ENCODE measurements at places on chromosomes 4 and X.

DNA sequence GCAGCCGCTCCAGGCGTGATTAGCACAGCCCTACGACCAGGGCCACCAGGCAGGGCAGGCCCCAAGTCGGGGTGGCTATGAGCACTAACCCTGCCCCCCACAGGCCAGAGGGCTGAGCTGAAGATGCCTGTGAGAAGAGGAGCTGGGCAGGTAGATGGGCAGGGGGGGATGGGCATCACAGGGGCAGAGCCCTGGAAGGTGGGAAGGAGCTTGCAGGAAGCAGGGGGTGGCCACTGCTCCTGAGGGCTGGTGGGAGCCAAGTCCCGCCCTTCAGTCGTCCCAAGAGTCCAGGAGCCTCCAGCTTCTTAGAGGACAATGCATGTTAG lies 7.3 kb upstream of the MXD4 start:
- DNase-seq = no peak

DNA sequence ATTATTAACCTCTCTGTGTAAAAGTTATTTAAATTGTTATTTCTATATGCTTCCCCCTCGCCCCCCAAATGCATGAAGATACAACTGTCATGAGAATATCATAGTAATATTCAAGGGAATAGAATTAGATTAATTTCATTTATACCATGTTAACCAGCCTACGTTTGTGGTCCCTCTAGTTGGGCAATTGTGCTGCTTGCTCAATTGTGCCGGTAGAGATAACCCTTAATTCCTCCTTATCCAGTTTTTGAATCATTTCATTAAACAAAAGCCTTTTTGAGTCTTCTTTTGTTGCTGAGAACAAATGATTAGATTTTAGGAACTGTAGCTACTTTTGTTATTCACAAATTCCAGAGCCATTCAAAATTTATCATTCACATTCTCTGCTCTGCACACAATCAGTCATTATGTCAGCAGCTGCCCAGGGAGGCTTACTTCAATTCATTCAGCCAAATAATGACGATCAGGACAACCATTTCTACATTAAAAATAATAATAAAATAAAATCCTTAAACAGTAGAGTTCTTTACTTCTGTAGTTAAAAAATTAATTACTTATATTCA lies 98.1 kb downstream of the ADGRL3 start:
- no peak for DNase-seq

DNA sequence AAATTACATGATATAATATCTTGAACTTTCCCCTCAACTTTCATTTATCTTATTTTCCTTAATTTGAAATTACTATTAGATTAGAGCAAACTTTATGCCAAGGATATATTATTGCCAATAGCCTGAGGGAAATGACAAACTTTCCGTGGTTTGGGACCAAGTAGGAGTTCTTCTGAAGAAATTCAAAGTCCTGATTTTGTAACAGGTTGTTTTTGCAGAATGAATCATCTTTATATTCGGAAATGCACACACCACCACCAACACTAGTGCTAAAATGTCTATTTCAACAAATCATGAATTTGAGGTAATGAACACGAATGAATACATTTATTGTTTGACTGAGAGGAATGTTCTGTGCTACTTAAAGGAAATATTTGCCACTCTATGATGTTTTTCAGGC lies 226.7 kb downstream of the GRIA2 start:
- DNase-seq = no peak

DNA sequence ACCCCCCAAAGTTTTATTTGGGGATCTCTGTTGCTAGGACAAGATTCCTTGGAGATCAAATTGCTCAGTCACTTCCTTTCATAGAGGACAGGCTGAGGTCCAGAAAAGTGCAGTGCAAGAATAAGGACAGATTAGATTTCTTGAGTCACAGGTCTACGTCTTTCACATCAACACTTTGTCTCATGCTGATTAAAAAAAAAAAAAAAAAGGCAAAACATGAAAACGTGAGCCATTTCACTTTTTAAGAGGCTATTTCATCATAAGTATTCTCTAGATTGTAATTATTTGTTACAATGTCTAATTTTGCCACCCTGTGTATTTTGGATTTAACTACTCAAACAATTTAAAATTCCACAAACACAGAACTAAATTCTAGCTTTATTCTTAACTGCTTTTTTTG lies 647.0 kb downstream of the TRAM1L1 start:
- DNase-seq = no peak

DNA sequence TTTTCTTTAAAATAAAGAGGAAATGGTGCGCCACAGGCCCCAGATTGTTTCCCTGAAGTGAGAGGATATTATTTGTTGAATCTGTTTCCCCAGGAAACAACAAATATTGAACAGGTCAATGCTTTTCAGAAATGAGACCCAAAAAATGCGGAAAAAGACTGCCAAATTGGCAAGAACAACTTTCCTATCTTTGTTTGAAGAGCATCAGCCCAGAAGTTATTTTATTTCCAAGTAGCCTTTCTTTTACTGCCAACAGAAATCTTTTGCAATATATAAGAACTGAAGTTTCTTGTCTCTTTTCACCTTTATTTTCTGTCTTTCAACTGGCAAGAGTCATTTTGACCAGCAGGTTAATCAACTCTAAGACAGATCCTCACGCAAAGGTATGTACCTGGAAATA lies at the start of gene SMR3A:
Gene SMR3A, plus strand, starts transcription at position 301 of the 400 bp plus-strand sequence. CDS start 1,356 bp downstream, outside the sequence.
- DNase-seq = no peak

DNA sequence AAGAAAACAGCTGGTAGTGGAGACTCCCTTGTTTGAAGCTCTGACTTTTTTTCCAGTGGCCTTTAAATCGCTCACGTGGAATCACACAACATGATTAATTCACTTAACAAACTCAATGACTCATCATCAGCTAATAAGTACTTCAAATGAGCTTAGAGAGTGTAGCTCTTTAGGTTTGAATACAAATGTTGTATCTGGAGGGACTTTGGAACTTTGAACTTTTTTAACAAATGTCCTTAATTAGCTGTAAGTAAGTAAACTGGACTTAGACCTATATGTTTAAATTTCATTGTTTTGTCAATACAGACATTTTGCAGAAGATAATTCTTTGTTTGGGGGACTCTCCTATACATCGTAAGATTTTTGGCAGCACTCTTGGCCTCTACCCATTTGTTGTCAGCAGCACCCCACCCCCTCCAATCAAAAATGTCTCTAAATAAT lies 581.1 kb downstream of the SPRY1 start:
- no peak for DNase-seq

DNA sequence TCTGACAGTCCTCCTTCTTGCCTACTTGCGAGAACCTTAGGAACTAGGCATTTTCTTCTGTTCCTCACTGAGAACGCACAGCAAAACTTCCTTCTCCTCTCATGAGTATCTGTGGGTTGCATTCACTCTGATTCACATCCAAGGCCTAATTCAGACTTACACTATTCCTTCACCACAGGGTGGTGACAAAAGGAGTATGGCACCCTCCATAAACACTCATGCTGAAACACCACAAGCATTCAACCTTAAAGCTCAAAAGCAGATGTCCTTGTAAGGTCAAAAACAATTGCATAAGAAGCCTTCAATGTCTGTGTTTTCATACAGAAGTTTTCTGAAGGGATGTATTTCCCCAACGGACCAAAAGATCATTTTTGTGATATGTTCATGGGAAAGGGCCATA lies 147.3 kb downstream of the CORIN start:
- DNase-seq = no peak

DNA sequence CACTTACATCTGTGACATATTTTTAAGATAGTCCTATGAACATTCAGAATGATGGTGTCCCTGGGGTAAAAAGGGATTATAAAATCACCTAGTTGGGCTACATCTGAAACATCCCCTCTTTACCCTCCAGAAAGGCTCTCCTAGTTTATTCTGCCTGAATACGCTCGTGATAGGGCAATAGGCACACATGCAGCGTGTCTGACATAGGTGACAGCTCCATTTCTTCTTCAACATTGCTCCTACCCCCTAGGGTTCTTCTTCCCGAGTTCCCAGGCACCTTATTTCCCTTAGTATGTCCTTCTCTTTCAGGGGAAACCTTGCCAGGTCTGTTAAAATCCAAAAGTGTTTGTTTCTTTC lies 27.1 kb upstream of the CFAP299 start:
- DNase-seq = no peak

- DNase-seq = no peak
Observed at GRCh38 chr4:41102414-41103092, 111.8 kb downstream of the APBB2 start.

DNA sequence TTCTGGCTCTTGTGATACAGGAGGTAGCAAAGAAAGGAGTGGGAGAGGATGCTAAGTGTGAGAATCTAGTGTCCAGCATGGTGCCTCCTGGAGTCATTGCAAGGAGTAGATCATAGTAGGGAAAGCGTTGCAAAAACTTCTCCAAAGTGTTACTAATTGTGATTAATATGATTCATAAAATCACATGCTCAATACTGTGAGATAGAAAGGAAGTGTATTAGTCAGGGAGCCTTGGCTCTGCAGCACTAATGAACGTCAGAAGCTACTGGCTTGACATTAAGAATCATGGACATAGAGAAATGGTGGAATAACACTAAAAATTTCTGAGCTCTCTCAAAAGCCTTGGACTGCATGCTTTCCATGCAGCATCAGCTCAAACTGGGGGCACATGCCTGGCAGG lies 299.1 kb downstream of the EVC2 start:
- no peak for DNase-seq

DNA sequence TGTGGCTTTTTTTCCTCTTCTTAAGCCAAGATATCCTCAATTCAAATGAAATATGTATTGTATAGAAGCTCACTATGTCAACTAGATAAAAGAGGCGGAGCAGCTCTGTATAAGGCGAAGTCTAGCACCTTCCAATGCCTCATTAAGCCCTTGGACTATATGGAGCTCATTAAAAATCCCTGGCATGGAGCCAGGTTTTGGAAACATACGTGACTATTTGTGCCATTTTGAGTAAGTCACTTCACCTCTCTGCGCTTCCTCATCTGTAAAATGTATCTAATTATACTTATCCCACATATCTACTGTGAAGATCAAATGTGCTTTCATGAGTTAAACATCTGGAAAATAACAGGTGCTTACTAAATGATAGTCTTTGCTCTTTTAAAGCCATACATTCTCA lies 57.2 kb downstream of the YIPF6 start:
- no peak for DNase-seq

- DNase-seq = no peak
Observed at GRCh38 chr4:2141762-2142451, 82.8 kb downstream of the NAT8L start.

- no peak for DNase-seq
Observed at GRCh38 chr4:168154546-168155277, 62.4 kb downstream of the ANXA10 start.

DNA sequence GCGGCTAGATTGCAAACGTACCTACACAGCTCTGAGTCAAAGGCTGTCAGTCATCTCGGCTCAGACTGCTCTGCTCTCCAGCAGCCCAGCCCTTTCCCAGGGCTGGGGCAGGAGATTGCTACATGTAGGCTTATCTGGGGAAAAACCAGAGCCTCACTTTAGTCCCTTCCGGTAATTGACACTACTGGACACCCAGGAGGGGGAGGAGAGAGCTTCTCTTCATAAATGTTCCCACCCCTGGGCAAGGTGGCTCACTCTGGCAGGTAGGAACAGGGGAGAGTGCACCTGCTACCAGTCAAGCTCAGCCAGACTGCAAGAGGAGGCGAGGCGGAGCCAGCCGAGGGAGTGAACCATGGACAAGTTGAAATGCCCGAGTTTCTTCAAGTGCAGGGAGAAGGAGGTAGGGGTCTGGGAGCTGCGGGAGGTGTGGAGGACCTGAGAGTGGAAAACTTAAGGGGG lies at the start of gene SLC6A14:
Gene SLC6A14, plus strand, starts transcription at position 249 of the 459 bp plus-strand sequence. Its CDS starts 104 bp downstream, at position 353.
- DNase-seq = no peak

GRCh38 chrX:132837967-132838366 lies 120.5 kb downstream of the HS6ST2 start:
- no peak for DNase-seq

DNA sequence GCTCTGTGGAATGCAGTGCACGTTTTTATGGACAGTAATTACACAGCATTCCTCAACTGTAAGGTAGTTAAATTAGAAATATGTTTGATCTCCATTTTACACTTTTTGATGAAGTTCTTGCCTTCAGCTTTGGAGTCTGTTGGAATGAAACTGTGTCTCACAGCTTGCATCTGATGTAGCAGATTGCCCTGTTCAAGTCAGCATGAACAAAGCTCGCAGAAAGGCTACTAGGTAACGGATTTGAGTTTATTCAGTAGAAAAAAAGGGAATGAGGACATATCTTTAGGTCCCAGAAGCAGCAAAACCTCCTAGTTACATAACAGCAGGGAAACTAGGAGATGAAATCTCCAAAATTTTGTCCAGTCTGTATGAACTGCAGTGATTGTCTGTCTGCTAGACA lies 24.3 kb upstream of the CBLL2 start:
- DNase-seq = no peak

DNA sequence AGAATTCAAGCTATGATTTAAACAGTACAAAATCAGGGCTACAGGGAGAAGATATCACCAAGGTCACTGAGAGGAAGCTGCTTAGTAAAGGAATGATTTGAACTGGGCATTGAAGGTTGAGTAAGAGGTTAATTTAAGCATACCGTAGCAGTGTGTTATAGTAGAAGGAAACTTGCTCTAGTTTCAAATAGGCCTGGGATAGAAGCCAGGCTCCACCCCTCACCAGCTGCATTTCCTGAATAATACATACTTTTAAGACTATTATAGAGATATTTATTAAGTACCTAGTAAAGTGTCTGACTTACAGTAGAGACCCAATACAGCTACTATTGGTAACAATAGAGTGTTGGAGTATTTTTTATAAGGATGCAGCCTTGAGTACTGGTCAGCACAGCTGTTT lies 118.0 kb upstream of the GLRA2 start:
- DNase-seq = no peak

GRCh38 chrX:47098338-47099094 lies 20.3 kb downstream of the RGN start:
- no peak for DNase-seq

DNA sequence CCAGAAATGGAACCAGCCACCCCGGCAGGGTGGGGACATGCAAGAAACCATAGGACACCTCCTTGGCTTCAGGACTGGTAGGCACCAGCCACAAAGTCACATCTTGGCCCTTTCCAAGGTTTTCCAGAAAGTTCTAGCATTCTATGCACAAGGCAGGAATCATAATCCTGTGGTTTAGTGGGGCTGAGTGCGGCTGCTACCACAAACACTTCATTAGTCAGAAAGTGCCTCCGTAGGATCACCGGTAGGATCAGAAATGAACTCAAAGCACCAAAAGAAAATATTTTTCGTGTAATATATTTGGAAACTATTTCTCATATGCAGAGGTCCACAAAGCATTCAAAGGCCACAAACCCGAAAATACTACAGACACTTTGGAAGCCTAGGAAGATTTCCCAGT lies 191.7 kb downstream of the PTTG2 start:
- no peak for DNase-seq

GRCh38 chr4:110165382-110166286 lies 32.8 kb downstream of the ELOVL6 start:
- no peak for DNase-seq

- DNase-seq = no peak
Observed at GRCh38 chrX:81278616-81279015, 76.7 kb downstream of the SH3BGRL start.

DNA sequence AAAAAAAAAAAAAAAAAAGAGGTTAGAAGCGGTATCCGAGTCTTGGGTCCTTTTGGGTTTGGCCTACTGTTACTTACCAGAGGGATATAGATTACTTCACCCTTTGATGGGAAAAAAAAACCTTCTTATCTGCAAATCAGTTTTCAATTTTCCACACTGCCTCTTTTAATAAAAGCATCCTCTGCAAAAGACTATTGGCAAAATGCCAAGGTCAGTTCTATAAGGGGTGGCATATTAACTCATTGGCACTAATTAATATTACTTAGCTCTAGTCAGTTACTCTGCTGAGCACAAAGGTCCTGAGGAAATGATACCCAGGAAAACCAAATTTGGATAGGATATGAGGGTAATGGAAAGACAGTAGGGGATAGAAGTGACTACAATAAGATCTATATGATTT lies 44.3 kb upstream of the MTMR8 start:
- DNase-seq = no peak

- DNase-seq = no peak
Observed at GRCh38 chr4:78058591-78059523, 1.7 kb downstream of the FRAS1 start.

Data from forelimb muscle (tissue), 1 donor.